Fibroblast of pulmonary artery (primary cell): ENCODE measurements at places on chromosomes 4 and X.

- no peak for DNase-seq
Observed at GRCh38 chr4:38223782-38224236, 263.6 kb downstream of the PTTG2 start.

- DNase-seq = peak; percentile 92
Observed at GRCh38 chr4:13918110-13918509, 290.6 kb upstream of the BOD1L1 start.

GRCh38 chr4:22348410-22348809, 167.5 kb downstream of the ADGRA3 start:
- peak; percentile 4 for DNase-seq

DNA sequence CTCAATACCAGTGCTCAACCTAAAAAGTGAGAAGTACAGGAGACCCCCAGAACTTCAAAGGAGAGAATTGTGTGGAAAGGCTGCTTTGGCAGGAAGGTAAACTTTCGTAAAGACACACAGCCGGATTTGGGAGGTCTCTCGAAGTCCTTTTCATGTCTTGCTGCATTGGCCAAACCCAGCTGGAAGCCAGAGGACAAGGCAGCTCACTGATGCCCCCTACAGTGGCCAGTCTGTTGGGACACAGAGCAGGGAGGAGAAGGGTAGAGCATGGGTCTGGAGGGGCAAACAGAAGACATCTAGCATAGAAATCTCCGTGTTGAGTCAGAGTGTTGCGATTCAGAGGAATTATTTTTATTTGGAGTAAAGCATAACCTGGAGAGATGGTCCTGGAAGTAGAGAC, 198.9 kb downstream of the ANK2 start:
- DNase-seq = no peak

DNA sequence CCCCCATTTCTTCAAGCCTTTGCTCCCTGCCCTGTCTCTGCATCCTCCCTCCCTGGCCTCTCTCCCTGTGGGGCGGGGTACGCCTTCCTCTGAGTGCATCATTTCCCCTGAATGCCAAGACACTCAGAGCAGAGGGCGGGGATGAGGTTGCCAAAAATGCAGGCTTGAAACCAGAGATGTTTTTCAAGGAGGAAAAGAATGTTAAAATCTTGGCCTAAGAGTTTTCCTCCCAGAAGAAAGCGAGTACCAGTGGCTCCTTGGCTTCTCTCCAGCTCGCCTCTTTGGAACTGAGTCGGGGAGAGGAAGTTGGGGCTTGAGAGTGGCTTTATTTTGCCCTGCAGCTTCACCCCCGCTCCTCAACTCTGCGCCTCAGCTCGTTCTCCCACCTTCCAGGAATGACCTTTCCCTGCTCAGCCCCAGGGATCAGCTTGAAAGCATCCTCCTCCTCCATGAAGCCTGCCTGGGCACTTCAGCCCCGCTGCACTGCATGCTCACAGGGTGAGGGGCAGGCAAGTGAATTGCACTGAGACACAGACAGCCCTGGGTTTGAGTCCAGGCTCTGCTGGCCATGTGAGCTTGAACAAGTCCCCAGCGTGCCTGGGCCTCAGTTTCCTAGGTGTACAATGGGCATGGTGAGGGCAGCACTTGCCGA, 57.5 kb upstream of the SORCS2 start:
- peak; percentile 79 for DNase-seq
